ENCODE measurements at places on chromosomes 13 and 19.

DNA sequence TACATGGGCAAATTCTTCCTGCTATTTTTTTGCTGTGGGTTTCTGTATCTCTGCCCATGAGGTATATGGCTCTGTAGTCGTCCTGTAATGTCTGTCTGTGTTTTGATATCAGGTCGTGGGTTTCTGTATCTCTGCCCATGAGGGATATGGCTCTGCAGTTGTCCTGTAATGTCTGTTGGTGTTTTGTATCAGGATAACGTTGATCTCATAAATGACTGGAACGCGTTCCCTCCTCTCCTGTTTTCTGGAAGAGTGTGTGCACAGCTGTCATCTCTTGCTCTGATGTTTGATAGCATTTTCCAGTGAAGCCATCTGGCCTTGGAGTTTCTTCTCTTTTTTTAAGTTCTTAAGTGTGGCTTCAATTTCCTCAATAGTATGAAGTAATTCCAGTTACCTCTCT is 57.2 kb downstream of the SOX1 start:
- no peak for DNase-seq

- DNase-seq = no peak
Observed at GRCh38 chr13:37302686-37303085, 197.2 kb upstream of the CSNK1A1L start.

GRCh38 chr13:44758630-44759383 is 182.7 kb upstream of the TSC22D1 start:
- no peak for DNase-seq

DNA sequence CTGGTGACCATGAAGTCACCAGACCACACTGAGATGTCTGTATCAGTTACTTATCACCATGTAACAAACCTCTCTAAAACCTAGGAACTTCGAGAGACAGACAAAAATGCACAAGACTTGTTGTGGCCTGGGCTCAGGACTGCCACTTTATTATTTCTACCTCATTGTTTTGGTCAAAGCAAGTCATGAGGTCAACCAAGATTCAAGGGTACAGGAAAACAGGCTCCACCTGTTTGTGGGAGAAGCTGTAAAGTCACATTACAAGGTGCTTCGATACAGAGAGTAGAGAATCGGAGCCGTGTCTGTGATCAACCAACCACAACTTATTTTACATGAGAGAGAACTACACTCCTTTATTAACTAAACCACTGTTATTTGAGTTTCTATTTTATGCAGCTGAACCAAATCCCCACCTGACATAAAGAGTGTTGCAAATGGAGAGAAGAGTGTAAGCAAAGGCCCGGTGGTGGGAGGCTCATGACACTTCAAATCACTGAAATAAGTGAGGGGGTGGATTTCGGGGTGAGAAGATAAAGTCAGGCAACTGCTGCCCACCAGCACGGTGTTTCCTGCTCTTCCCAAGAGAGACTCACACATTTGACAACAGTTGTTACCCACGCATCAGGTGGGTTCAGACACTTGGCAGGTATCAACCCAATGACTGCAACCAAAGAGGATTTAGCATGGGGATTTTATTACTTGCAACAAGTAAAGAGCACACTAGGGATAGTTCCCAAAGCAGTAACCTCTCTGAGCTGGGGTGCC is 39.0 kb upstream of the IGSF23 start:
- no peak for DNase-seq
